ENCODE measurements at places on chromosomes 1 and 21. TPM values are rescaled to one million over a fixed set of nuclear protein-coding genes. Genes with fewer than 3 reads are reported as not detected.

Gene S100A9
- total RNA-seq: not detected

GRCh38 chr21:32592929-32593502 lies 7.7 kb upstream of the TCP10L start:
- DNase-seq: no peak

GRCh38 chr1:53572065-53572814 lies 113.0 kb downstream of the DMRTB1 start:
- DNase-seq: peak; percentile 16

DNA sequence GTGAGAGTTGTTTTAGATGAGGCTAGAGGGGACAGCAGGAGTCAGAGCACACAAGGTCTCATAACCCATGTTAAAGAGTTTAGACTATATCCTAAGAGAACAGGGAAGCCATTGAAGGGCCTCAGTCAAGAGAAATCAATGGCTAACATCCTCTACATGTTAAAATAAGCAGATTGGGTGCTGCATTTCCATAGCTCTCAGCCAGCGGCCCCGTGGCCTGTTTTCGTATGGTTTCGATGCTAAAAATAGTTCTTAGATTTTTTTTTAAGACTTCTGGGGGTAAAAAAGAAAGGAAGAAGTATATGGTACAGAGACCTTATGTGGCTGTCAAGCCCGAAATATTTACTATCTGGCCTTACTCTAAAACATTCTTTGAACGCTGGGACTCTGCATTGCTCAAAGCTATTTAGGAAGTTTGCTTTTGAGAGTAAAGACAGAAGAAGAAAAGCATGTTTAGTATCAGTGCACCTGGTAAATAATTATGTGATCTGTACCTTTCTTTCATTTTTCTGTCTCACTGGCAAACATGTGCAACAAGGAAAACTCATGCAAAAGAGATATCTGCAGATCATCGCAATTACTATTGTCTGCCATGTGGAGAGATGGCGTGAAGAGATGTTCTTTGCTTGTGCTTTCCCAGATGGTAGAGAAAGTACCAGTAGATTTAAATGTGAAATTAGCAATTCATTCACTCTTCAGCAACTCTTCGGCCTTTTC lies 8.4 kb downstream of the PDIK1L start:
- DNase-seq: no peak

DNA sequence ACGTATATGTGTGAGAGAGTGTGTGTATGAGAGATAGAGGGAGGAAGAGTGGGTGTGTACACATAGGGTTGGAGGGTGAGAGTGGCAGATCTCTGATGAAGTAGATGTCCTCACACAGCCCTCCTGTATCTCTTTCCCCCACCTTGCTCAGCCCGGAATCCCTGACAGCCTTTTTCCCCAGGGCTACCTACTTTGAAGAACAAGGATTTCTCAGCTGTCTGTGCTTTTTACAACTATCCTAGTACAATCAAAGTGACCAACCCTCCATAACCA lies 29.1 kb upstream of the CADM3 start:
- no peak for DNase-seq

- DNase-seq: no peak
Measured at GRCh38 chr1:228216371-228217320, 8.8 kb downstream of the OBSCN start.

GRCh38 chr1:189438808-189439207 lies 1038.9 kb downstream of the BRINP3 start:
- DNase-seq: no peak

- no peak for DNase-seq
Measured at GRCh38 chr1:118190561-118190960, 5.5 kb upstream of the SPAG17 start.

DNA sequence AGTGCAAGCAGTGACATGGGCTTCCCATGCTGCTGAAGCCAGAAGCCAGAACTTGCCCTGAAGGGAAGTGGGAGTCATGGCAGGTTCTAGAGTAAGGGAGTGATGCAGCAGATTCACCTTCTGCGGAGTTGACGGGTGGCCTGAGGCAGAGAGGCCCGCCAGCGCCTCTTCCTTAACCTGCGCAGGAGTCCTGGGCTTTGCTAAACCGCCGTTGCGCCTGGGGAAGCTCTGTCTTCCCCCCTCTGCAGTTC lies 67.3 kb downstream of the OBSCN start:
- DNase-seq: no peak

DNA sequence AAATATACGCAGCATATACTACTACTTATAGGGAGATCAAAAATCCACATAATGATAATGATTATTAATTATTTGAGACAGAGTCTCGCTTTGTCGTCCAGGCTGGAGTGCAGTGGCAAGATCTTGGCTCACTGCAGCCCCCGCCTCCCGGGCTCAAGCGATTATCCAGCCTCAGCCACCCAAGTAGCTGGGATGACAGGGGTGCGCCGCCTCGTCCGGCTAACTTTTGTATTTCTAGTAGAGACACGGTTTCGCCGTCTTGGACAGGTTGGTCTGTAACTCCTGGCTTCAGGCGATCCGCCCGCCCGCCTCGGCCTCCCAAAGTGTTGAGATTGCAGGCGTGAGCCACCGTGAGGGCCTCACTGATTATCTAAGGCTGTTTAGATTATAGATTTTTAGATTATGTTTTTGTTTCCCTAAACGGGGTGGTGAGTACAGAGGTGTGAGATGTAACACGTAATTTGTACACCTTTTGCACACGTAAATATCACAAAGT lies 548 bp upstream of the SLC25A33 start:
- no peak for DNase-seq

DNA sequence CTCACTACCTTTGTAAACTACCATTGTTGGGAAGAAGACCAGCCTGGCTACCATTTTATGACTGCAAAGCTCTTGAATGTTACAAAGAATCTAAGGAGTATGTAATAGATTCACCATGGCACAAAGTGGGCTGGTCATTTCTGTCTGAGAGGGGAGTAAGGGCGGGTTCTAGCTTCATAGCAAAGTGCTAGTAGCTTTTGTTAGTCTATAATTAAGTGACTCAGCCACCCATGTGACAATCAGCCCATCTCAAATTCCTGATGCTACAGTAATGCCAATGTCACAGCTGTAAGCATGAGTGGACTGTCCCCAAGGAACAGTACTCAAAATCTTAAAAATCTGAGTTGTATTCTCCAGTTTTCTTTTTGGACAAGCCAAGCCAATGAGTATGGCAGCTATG lies 15.4 kb upstream of the OTUD3 start:
- no peak for DNase-seq

- DNase-seq: no peak
Measured at GRCh38 chr21:17925899-17926298, 106.7 kb upstream of the C21orf91 start.

DNA sequence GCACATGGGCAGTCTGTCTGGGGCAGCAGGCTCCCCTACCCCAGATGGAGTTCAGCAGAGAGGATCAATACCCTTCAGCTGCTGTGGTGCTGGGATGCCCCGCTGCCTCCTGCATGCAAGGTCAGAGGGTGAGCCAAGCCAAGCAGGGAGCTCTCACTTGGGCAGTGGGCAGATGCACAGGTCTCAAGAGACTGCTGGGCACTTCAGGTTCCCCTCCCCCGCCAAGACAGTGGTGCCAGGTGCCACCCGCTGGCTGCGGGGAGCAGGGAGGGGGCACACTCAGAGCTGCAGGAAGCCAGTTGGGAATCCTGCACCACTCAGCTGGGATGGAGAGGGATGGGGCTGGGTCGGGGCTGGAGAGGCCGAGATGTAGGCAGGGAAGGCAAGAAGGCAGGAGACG lies 15.8 kb upstream of the EVA1B start:
- DNase-seq: peak; percentile 43

Gene OPTC
- not detected for total RNA-seq

Gene PLA2G2F
- not detected for total RNA-seq

DNA sequence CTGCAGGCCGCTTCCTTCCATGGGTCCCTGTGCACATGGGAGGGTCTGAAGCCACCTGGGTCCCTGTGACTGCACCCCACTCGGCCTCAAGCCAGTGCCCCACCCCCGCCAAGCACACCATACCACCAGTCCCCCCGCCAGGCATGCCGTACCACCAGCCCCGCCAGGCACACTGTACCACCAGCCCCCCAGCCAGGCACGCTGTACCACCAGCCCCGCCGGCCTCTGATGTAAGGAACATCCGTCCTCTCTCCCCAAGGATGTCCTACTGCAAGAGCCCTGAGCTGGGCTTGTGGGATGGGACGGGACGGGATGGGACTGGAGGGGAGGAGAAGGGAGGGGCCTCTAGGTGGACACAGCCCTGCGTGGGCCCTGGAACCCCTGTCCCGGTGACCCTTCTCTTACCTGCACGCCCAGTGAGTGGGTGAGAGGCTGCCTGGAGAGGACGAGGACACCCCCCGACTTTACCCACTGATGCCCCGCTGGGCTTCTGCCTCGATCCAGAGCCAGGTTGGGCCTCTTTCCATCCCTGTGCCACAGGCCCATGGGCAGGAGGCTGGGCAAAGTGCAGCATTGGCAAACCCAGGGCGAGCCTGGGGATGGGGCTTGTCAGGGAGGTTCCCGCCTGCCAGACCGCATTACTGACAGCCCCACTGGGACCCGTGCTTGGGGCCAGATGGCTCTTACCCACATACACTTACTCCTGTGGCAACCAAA lies 40.8 kb upstream of the COL6A1 start:
- DNase-seq: no peak

DNA sequence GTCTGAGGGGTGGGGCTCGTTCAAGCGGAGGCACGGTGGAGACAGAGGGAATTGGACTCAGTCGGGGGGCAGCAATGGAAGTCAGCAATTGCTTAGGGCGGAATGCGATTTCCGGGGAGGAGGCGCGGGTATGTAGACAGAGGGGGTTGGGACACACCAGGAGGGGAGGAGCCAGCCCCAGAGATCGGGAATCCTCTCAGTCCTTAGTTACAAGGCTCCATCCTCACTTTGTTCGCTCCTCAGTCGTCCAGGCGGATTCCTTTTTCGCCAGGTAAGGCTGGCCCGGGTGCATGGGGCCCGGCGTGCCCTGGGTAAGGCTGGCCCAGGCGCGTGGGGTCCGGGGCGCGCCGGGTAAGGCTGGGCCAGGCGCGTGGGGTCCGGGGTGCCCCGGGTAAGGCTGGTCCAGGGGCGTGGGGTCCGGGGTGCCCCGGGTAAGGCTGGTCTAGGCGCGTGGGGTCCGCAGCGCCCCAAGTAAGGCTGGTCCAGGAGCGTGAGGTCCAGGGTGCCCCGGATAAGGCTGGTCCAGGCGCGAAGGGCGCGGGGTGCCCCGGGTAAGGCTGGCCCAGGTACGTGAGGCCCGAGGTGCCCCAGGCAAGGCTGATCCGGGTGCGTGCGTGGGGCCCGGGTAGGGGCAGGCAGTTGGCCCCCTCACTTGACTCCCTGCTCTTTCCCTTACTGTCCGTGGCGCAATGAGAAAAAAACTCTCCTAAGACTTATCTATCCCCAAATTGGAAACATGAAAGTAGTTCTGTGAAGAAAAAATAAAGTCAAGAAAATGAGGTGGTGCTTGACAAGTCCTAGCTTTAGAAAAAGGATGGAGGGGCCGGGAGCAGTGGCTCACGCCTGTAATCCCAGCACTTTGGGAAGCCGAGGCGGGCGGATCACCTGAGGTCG lies at the start of gene L1TD1:
Gene L1TD1 (plus strand): TSS at position 199 of the 894 bp plus-strand sequence. CDS start 11,780 bp downstream, outside the sequence.
- DNase-seq: peak; percentile 31

- peak; percentile 50 for DNase-seq
Measured at GRCh38 chr1:47593013-47593568, 155.2 kb downstream of the FOXD2 start.

All from glutamatergic neuron (in vitro differentiated cells).